Activated CD4-positive, CD25-positive, alpha-beta regulatory T cell treated with anti-CD3 and anti-CD28 coated beads, Interleukin-2, amount 50 U/mL, for 16 hours (primary cell): ENCODE measurements at places on chromosomes 1 and 21.

DNA sequence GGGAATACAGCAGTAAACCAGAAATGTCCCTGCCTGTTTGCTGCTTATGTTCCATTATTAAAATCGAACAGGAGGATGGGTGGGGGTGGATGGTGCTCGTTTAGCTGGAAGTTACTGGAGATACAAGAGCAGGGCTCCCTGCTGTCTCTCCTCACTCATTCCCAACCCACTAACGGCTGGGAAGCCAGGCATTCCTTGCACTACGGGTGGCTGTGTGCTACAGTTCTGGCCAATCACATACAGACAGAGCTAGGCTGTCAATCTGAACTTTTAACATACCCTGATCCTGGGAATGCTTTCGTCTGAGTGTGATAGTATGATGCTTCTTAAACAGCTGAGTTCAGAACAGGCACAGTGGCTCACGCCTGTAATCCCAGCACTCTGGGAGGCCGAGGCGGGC is 7.0 kb downstream of the SIPA1L2 start:
- no peak for DNase-seq

GRCh38 chr1:69494221-69494620 is 73.5 kb upstream of the LRRC7 start:
- DNase-seq, result no peak

- DNase-seq, result no peak
Observed at GRCh38 chr1:2322065-2322571, 69.2 kb downstream of the MORN1 start.

- DNase-seq, result no peak
Observed at GRCh38 chr1:191541758-191542157, 616.5 kb upstream of the RGS18 start.

GRCh38 chr21:35436899-35437298 is 387.8 kb upstream of the RUNX1 start:
- no peak for DNase-seq

- no peak for DNase-seq
Observed at GRCh38 chr1:214660900-214661299, 57.9 kb downstream of the CENPF start.

DNA sequence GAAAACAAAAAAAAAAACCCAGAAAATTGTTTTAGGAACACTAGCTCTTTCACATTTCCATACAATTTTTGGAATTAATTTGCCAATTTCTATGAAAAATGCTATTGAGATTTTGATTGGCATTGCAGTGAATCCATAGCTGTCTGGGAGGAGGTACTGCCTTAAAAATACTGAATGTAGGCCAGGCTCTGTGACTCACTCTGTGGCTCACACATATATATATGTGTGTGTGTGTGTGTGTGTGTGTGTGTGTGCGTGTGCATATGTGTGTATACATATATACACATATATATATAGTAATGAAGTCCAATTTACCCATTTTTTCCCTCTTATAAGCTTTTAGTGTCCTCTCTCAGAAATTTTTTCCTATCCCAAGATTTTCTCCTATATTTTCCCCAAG is 214.2 kb upstream of the DMRTA2 start:
- DNase-seq, result no peak

DNA sequence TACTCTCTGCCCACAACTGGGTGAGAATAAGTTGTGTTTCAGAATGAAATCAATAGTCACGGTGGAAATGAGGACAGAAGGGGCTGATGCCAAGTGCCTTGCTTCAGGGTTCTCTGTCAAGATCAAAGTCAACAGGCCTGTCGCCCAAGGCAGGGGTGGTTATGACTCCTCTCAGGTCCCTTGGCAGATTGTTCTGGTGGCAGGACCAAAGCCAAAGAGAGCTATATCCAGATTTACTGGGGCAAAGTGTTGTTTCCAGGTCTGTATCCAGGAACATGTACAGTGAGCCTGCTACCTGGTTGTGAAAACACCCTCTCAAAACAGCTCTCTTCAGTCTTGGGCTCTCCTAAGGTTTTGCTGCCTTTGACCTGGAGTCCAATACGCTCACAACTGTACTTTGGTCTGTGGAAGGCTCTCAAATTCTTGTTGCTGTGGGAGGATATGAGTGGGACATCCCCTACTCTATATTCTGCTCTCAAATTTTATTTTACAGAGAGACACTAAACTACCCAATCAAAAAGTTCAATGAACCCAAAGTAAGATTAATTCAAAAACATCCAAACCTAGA is 175.1 kb upstream of the ETV3 start:
- DNase-seq, result no peak

DNA sequence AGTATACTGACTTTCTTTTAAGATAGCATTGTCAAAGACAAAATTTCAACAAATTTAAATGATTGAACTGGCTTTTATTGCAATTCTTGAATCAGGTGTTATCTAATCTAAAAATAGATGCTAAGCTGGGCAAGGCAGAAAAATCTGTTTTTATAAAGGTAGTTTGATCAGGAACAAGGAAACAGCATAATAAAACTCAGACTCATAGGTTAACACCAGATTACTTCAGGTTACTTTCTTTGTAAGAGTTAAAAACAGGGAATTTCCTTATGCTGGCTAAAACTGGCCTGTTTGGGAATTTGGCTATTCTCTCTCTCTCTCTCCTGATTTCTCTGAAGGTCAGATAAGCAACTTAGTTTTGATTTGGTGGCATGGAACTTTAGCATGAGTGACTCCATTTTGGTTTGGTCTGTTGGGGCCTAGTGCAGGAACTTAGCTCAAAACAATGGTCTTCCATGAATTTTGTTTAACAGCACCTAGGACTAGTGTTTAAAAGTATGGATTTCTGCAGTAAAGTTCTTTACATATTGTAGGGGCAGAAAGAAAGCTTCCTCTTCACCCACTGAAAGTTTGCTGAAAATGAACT is 24.2 kb upstream of the IVNS1ABP start:
- no peak for DNase-seq

GRCh38 chr1:45246760-45247159 is 40.4 kb upstream of the ZSWIM5 start:
- no peak for DNase-seq

GRCh38 chr1:100713626-100714025 is 5.9 kb upstream of the VCAM1 start:
- no peak for DNase-seq

- DNase-seq, result no peak
Observed at GRCh38 chr1:227773558-227773957, 38.3 kb downstream of the SNAP47 start.

GRCh38 chr1:210731597-210731996 is 402.4 kb downstream of the KCNH1 start:
- DNase-seq, result no peak

DNA sequence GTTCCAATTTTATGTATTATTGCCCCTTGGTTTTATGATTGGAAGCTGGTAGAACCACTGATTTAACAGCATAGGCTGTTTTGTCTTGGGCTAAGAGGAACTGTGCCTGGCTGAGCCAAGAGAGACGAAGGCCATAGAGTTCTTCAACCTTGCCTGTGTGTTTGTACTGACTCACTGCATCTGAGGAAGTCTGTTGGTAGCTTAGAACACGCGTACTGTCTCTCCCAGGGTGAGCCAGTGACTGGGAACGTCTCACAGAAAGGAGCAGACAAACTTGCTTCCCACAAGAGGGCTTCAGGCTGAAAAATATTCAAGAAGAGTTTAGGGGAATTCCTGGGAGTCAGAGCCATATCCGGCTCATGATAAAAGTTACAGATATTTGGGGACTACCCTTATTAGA is 14.9 kb downstream of the TMEM51 start:
- DNase-seq, result no peak

DNA sequence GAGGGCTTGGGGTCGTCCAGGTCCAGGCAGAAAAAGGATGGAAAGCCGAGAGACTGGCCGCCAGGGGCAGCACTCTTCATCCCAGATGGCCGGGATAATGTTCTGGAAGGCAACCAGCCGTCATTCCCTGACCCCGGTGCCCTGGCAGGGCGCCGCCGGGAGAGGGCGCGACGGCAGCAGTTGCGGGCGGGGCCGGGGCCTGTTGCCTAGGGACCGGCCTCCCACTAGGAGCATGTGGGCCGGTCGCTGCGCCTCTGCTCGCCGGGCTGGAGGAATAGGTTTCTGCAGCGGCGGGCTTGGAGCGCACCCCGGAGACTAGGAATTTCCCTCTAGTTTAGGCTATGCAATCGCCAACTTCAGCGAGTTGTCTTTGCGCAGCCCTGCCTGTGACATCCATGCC is 11.0 kb downstream of the DMRTB1 start:
- DNase-seq, result no peak

- no peak for DNase-seq
Observed at GRCh38 chr1:54070171-54070837, 16.9 kb downstream of the TCEANC2 start.

GRCh38 chr1:3880429-3881192 is 19.5 kb downstream of the C1orf174 start:
- no peak for DNase-seq

GRCh38 chr1:66968574-66968973 is 43.8 kb downstream of the MIER1 start:
- DNase-seq, result no peak

GRCh38 chr1:207031632-207032264 is 808 bp downstream of the C1orf116 start:
- DNase-seq, result no peak

GRCh38 chr1:150072959-150073358 is 5.4 kb downstream of the VPS45 start:
- no peak for DNase-seq

GRCh38 chr1:113109908-113110554 is 37.0 kb downstream of the LRIG2 start:
- DNase-seq, result no peak

DNA sequence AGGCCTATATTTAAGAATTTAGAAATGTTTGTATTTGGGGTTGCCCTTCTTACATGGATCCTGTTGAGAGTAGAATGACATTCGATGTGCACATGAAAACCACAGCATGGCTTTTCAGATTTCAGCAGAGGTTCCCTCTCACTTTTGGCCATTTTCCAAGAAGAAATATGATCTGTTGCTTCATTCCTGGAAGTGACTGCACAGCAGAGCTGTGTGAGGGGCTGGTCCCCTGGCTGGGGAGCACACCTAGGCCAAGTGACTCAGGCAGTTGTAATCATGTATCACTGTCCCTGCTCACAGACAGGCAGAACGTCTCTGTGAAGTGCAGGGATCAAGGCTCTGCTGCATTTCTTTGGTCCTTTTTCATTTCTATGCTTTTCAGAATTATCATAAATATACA is 32.3 kb downstream of the AGT start:
- no peak for DNase-seq

DNA sequence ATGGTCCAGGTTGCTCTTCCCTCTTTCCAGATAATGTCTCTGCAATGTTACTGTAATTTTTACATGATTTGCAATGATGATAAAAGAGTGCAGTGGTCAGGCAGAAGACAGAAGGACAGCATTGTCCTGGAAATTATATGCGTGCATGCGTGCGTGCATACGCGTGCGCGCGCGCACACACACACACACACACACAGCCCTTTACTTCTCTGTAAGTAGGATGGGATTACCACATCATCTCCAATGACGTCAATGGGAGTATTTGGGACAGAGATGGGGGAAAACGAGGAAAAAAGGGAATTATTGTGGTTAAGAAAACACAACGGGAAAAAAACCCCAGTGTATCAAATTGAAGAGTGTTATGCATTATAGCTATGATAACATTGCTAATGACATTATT is 99.7 kb downstream of the SPAG17 start:
- no peak for DNase-seq

GRCh38 chr1:245585252-245585959 is 430.6 kb downstream of the KIF26B start:
- DNase-seq, result no peak

DNA sequence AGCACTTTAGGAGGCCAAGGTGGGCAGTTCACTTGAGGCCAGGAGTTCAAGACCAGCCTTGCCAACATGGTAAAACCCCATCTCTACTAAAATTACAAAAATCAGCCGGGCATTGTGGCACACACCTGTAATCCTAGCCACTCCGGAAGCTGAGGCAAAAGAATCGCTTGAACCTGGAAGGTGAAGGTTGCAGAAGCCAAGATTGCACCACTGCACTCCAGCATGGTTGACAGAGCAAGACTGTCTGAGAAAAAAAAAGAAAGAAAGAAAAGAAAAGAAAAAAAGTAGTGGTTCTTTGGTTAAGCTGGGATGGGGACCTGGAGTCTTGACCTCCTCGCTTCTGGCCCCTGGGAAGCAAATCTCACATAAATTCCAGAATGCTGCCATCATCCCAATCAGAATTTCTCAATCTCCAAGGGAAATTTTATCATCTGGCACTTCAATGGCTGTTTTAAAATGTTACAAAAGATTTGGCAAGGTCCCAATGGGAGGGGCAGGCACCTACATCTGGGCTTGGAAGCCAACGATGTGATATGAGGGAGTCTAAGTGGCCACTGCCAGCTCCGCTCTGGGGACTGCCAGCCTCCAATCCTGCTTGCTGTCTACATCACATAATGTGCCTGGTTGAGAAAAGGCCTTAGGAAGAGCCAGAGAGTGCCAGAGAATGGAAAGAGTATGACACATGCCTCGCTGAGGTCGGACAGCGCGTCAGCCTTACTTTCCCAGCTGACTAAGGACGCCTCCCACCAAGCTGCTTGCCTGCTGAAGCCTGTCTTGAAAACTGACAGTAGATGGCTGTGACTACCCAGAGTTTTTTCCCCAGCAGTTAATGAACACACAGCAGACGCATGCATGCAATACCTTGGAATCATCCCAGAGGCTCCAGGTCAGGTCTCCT is 42.1 kb upstream of the SRP9 start:
- DNase-seq, result no peak

DNA sequence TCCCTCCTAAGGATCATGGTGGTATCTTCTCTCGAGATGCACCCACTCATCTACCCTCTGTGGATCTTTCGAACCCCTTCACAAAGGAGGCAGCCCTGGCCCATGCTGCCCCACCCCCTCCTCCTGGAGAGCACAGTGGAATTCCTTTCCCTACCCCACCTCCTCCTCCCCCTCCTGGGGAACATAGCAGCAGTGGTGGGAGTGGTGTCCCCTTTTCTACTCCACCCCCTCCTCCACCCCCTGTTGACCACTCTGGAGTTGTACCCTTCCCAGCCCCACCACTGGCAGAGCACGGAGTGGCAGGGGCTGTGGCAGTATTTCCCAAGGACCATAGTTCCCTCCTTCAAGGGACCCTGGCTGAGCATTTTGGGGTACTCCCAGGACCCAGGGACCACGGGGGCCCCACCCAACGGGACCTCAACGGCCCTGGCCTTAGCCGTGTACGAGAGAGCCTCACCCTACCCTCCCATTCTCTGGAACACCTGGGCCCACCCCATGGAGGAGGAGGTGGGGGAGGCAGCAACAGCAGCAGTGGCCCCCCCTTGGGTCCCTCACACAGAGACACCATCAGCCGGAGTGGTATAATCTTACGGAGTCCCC is 14.5 kb upstream of the TARS2 start:
- no peak for DNase-seq

- DNase-seq, result no peak
Observed at GRCh38 chr1:36520771-36521420, 38.2 kb upstream of the CSF3R start.

DNA sequence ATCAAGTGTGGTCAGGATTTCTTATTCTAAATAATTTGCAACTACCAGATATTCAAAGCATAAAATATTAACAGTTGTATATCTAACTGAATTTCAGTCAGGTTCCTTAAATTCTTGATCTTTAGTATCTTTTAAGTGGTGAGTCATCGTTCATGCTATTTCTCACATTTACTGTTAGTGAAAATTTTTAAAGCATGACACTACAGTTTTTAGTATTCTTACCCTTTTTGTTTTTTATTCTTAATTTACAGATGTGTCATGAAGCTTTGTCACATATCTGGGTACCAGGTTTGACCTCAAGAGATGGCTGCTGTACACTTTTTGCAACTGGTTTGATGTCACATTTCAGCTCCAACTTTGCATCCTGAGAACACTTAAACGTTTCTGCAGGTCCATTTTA is 12.7 kb downstream of the AKIRIN1 start:
- DNase-seq, result no peak
